GM23338 (cell line): ENCODE measurements at places on chromosomes 1 and 21. TPM values are rescaled to one million over a fixed set of nuclear protein-coding genes. Genes with fewer than 3 reads are reported as not detected.
A peak's percentile ranks its signal among the peaks of the same experiment; 100 is the strongest.

GRCh38 chr21:31921079-31921478 is 48.3 kb downstream of the HUNK start:
- H3K27me3 ChIP-seq, result no peaks in the 10 kb centered on the region
- no peak overlapping the region for H3K27ac ChIP-seq
- no peak for DNase-seq
- no peaks in the 10 kb centered on the region for H3K4me1 ChIP-seq

DNA sequence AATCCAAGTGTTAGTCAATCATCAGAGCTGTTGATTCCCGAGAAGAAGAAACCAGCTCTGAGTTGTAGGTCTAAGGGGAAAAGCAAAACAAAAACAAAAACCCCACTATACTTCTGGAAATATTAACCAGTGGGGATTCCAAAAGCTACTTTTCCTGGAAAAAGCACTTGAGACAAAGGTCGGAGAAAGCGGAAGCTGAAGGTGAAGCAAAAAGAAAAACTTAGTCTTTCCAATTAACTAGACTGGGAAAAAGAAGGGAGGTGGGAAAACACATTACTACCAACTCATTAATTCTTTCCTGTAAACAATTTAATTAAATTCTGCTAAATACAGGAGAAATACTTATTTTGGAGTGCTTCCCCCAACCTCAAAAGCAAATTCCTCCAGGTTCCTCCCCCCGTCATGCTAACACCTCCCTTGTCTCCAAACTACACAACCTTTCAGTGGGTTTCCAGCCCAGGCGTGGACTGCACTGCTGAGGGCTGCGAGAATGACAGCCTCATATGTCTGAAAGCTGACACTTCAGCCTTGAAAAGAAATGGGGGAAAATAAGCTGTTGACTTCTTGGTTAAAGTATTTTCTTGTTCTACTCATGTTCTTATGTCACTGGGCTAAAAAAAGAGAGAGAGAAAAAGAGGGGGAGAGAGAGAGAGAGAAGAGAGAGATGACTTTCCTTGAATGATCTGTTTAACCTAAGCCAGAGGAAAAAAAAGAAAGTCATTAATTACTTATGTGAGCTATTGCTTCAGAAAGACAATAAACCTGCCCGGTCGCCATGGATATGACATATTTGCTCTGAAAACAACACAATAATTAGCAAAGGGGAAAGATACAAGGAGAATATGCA is 5.1 kb downstream of the CASZ1 start:
- H3K27ac ChIP-seq, result no peak overlapping the region
- peaks cover 21% of the 10 kb centered on the region for H3K4me1 ChIP-seq
- no peak for DNase-seq
- 0 out of 2 replicates have a peak overlapping the region, but pooled peaks have one; percentile 8 for H3K4me3 ChIP-seq
- H3K36me3 ChIP-seq, result no peaks in the 10 kb centered on the region

- H3K27me3 ChIP-seq, result no peaks in the 10 kb centered on the region
- no peak for DNase-seq
- no peak overlapping the region for H3K4me3 ChIP-seq
- no peak overlapping the region for H3K27ac ChIP-seq
- H3K4me1 ChIP-seq, result peaks cover 31% of the 10 kb centered on the region
Observed at GRCh38 chr1:98503771-98504170, 157.8 kb upstream of the SNX7 start.

GRCh38 chr1:153122831-153123421 is 9.6 kb upstream of the SPRR2F start:
- peak overlapping the region; percentile 99 for H3K27ac ChIP-seq
- peak overlapping the region; percentile 36 for H3K4me3 ChIP-seq
- peak; percentile 94 for DNase-seq
- peaks cover 11% of the 10 kb centered on the region for H3K4me1 ChIP-seq
- H3K27me3 ChIP-seq, result no peaks in the 10 kb centered on the region

GRCh38 chr1:240341365-240342250 is 249.9 kb downstream of the FMN2 start:
- H3K36me3 ChIP-seq, result no peaks in the 10 kb centered on the region
- H3K27ac ChIP-seq, result no peak overlapping the region
- no peak for DNase-seq
- H3K4me1 ChIP-seq, result no peaks in the 10 kb centered on the region
- H3K4me3 ChIP-seq, result no peak overlapping the region

DNA sequence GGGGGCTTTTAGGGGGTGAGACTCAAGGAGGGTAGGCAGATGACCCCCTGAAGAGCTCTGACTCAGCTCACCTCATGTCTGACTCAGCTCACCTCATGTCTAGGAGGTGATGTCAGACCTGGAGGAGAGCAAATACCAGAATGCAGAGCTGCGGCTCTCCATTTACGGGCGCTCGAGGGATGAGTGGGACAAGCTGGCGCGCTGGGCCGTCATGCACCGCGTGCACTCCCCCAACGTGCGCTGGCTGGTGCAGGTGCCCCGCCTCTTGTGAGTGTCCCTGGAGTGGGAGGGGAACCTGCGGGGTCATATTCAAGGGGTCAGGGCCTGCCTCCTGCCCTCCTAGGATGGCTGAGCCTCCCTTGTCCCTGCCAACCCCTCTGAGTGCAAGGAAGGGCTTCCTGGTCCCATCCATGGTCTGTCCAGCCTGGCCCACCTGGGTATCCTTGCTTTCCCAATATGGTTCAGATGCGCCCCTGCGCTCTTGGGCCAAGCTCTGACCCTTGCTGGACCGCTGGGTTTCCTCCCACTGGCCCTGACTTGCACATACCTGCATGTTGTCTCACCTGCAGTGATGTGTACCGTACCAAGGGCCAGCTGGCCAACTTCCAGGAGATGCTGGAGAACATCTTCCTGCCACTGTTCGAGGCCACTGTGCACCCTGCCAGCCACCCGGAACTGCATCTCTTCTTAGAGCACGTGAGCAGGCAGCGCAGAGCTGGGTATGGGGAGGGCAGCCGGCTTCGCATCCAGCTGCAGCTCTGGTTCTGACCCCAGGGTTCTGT is 9.1 kb downstream of the AMPD2 start:
- H3K4me3 ChIP-seq, result no peak overlapping the region
- H3K27me3 ChIP-seq, result no peaks in the 10 kb centered on the region
- H3K4me1 ChIP-seq, result no peaks in the 10 kb centered on the region
- H3K36me3 ChIP-seq, result peaks cover 4% of the 10 kb centered on the region; the same call in 1 of the 2 replicates
- no peak overlapping the region for H3K27ac ChIP-seq
- no peak for DNase-seq

- peak overlapping the region; percentile 85 for H3K4me3 ChIP-seq
- H3K27me3 ChIP-seq, result peaks cover 9% of the 10 kb centered on the region
- DNase-seq, result peak; percentile 76
Observed at GRCh38 chr1:234214911-234215892, 158.1 kb upstream of the COA6 start.

GRCh38 chr1:225921734-225922709 is 2.0 kb downstream of the PYCR2 start:
- peaks cover 28% of the 10 kb centered on the region for H3K4me1 ChIP-seq
- H3K4me3 ChIP-seq, result peak overlapping the region; percentile 93; the same call in 1 of the 2 replicates
- no peak overlapping the region for H3K27ac ChIP-seq
- H3K27me3 ChIP-seq, result no peaks in the 10 kb centered on the region
- no peak for DNase-seq

DNA sequence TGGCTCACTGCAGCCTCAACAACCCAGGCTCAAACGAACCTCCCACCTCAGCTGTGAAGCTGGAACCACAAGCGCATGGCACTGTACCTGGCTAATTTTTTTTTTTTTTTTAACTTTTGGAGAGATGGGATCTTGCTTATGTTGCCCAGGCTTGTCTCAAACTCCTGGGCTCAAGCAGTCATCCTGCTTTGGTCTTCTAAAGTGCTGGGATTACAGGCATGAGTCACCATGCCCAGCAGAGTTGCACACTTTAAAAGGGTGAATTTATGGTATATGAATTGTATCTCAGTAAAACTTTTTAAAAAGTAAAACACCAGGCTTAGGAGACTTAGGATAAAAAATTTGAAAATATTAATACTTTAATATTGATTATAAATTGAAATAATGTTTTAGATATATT is 99.1 kb downstream of the CLEC20A start:
- no peaks in the 10 kb centered on the region for H3K4me1 ChIP-seq
- no peak overlapping the region for H3K4me3 ChIP-seq
- no peak overlapping the region for H3K27ac ChIP-seq
- no peak for DNase-seq

GRCh38 chr1:154546264-154547063 is 12.0 kb downstream of the UBE2Q1 start:
- H3K4me3 ChIP-seq, result no peak overlapping the region
- peak; percentile 88 for DNase-seq
- H3K36me3 ChIP-seq, result peaks cover 16% of the 10 kb centered on the region; the same call in 1 of the 2 replicates
- no peaks in the 10 kb centered on the region for H3K4me1 ChIP-seq
- no peaks in the 10 kb centered on the region for H3K27me3 ChIP-seq
- peak overlapping the region; percentile 70; the same call in 1 of the 2 replicates for H3K27ac ChIP-seq

DNA sequence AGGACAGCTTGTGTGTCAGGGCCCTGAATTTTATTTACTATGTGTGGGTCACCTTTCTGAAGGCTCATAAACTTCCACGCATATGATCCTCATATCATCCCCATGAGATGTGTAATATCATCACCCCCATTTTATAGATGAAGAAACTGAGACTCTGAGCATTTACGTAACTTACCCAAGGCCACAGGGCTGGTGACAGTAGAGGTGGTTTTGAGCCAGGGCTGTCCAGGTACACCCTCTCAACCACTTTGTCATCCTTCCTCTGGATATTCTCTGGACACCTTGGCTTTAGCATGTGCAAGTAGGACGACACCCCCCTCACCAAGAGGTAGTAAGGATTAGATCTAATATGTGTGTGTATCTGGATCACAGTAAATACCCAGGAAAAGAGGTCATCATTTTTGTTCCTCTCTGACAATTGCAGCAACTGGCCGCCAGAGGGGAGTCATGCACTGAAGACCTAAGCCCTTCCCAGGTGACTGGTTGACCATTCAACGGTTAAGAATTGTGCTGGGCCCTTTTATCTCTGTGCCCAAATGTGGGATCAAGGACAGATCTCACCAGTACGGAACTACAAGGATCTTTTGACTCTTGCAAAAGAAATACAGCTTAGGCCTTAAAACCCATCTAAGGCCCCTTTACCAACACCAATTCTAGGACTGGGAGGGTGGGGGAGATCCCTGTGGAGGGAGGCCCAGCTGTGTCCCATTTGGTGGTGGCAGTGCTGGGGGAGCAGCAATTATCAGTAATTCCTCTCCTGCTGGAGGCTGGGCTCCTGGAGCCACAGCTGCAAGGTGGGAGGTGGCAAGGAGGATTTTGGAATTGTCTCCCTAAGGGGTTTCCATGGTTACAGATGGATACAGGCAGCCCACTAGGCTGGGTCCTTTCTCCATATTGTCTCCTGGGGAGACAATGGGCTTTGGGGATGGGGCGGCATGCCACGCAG is 13.7 kb upstream of the E2F2 start:
- DNase-seq, result peak; percentile 96
- no peaks in the 10 kb centered on the region for H3K36me3 ChIP-seq
- no peaks in the 10 kb centered on the region for H3K27me3 ChIP-seq
- H3K4me3 ChIP-seq, result no peak overlapping the region
- H3K4me1 ChIP-seq, result peaks cover 8% of the 10 kb centered on the region; the same call in 1 of the 2 replicates

DNA sequence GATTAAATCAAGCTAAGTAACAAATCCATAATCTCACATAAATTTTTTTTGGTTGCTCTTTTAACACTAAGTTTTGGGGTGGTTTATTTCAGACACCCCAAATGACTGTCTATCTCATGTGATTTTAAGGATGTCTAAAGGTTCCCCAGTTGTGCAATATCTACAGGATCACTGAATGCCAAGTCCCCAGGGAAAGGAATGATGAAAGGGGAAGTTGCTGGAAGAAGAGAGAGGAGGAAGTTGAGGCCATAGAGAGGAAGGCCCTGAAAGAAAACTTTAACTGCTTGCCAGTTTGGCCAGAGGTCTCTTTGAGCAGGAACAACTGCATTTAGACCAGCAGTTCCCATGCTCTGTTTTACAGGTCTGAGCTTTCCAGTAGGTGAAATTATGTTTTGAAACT is 27.5 kb upstream of the SLC19A2 start:
- H3K4me3 ChIP-seq, result no peak overlapping the region
- H3K36me3 ChIP-seq, result no peaks in the 10 kb centered on the region
- no peak overlapping the region for H3K27ac ChIP-seq
- no peaks in the 10 kb centered on the region for H3K27me3 ChIP-seq
- no peaks in the 10 kb centered on the region; the same call in 1 of the 2 replicates for H3K4me1 ChIP-seq

GRCh38 chr1:193070942-193071341 is 11.5 kb downstream of the RO60 start:
- 0 out of 2 replicates have a peak, but pooled peaks cover 13% of the 10 kb centered on the region for H3K4me1 ChIP-seq
- H3K27me3 ChIP-seq, result no peaks in the 10 kb centered on the region
- no peaks in the 10 kb centered on the region; the same call in 1 of the 2 replicates for H3K36me3 ChIP-seq
- no peak overlapping the region for H3K4me3 ChIP-seq
- peak; percentile 20 for DNase-seq

GRCh38 chr1:200938955-200939354 is 44.3 kb downstream of the INAVA start:
- no peaks in the 10 kb centered on the region for H3K36me3 ChIP-seq
- no peak overlapping the region for H3K27ac ChIP-seq

DNA sequence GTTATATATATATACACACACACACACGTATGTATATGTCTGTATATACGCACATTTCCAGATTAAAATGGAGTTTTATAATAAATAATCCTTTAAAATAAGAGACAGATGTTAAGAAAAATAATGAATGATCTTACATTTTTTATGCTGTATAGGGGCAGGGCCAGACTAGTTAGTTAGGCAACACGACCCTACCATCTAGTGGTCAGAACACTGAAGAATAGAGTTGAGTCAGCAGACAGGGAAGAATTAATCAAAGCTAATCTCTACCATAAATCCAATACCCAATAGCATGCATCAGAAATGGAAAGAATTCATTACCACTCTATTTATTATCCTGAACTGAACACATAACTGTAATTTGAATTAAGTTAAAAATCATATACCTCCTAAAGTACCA is 156.7 kb downstream of the BRINP3 start:
- H3K36me3 ChIP-seq, result no peaks in the 10 kb centered on the region
- H3K4me1 ChIP-seq, result no peaks in the 10 kb centered on the region
- no peak overlapping the region for H3K27ac ChIP-seq
- H3K4me3 ChIP-seq, result no peak overlapping the region
- peak; percentile 57 for DNase-seq
- H3K27me3 ChIP-seq, result no peaks in the 10 kb centered on the region

- H3K36me3 ChIP-seq, result no peaks in the 10 kb centered on the region
- no peak for DNase-seq
- no peak overlapping the region for H3K27ac ChIP-seq
- peaks cover 6% of the 10 kb centered on the region; the same call in 1 of the 2 replicates for H3K4me1 ChIP-seq
- peaks cover 9% of the 10 kb centered on the region; the same call in 1 of the 2 replicates for H3K27me3 ChIP-seq
Observed at GRCh38 chr1:36085126-36085525, 1.2 kb downstream of the TEKT2 start.

The PPP1R12B gene
- total RNA-seq, result 13.8 and 29.2 TPM in 2 replicates

The SYPL2 gene
- 0.49 and 1.6 TPM in 2 replicates for total RNA-seq

The KDF1 gene
- 18.0 and 21.1 TPM in 2 replicates for total RNA-seq

The LRRC38 gene
- total RNA-seq, result 0.17 TPM in 1 of 2 replicates, not detected in the other

The SZRD1 gene
- total RNA-seq, result 70.9 and 73.9 TPM in 2 replicates

The FAM163A gene
- total RNA-seq, result 0.08 TPM in 1 of 2 replicates, not detected in the other

The XKR8 gene
- total RNA-seq, result 9.6 and 13.1 TPM in 2 replicates

The CNIH3 gene
- total RNA-seq, result 5.1 and 5.9 TPM in 2 replicates

The OR10J1 gene
- not detected in 2 replicates for total RNA-seq

The SPRR2F gene
- total RNA-seq, result not detected in 2 replicates

The LY9 gene
- not detected in 2 replicates for total RNA-seq

The RNU1-2 gene
- total RNA-seq, result under 0.01 TPM in 1 of 2 replicates, not detected in the other

The NENF gene
- 22.0 and 27.6 TPM in 2 replicates for total RNA-seq

The C1orf94 gene
- total RNA-seq, result 4.9 and 5.3 TPM in 2 replicates

The HSD3B1 gene
- total RNA-seq, result not detected in 2 replicates

The CFHR1 gene
- total RNA-seq, result not detected in 2 replicates

The WARS2 gene
- 12.6 and 14.3 TPM in 2 replicates for total RNA-seq

The TDRD5 gene
- total RNA-seq, result 1.4 TPM in 1 of 2 replicates, not detected in the other
